HTR-8/SVneo (cell line): ENCODE measurements at places on chromosomes 5 and 9.
A peak's percentile ranks its signal among the peaks of the same experiment; 100 is the strongest.

GRCh38 chr5:68141494-68141893 is 74.1 kb upstream of the PIK3R1 start:
- no peak for DNase-seq

- peak; percentile 27 for DNase-seq
These were observed 47.1 kb upstream of the AKNA start for GRCh38 chr9:114434878-114435311.

DNA sequence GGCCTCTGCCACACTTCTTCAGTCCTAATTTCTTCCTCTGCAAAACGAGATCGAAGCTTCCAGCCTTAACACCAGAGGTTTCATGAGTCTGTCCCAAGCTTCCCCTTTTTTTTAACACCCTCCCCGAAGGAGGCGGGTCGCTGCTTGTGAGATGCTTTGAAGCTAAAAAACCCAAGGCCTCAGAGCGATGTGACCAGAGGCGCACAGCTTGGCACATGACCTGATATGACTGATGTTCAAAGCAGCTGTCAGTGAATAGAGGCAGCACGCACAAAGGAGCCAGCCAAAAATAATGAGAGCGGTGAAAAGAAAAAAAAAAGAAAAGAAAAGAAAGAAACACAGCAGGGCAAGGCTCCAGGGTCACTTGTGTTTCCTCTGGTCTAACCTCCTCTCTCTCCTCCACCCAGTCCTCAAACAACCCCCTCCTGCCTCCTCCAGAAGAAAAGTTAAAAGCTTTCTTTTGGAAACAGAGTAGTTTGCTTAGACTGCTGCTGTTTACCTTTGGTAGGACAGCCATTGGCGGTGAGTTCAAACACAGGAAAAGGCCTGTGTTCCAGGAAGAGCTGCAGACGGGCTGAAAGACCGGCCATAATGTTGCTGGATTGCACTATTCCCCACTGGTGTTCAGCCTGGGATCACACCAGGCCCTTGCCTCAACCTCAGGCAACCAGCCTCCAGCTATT is 10.9 kb upstream of the ZNF366 start:
- DNase-seq = no peak

- no peak for DNase-seq
These were observed 158.2 kb downstream of the DENND1A start for GRCh38 chr9:123771690-123772089.

DNA sequence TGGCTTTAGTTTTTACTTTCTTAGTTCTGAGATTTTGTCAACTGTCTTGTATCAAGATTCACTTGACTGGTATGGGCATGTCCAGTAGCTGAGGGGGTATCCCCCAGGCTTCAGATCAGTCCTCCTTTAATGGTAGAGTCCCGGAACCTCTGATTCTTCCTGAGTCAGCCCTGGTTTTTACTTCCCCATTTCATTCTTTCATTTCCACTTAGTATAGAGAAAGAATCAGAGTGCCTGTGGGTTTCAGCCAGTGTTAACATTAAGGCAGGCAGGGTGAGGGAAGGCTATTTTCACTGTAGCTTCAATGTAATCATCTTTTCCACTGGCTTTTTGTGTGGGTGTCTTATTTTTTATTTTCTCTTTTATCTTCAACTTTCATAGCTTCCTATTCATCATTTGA is 8.3 kb upstream of the COMMD10 start:
- DNase-seq = no peak

GRCh38 chr5:93192683-93193082 is 388.3 kb downstream of the NR2F1-AS1 start:
- no peak for DNase-seq

- DNase-seq = peak; percentile 41
These were observed 82.5 kb downstream of the SEMA6A start for GRCh38 chr5:116492016-116492623.

GRCh38 chr5:4674166-4674565 is 466.0 kb upstream of the ADAMTS16 start:
- DNase-seq = no peak

DNA sequence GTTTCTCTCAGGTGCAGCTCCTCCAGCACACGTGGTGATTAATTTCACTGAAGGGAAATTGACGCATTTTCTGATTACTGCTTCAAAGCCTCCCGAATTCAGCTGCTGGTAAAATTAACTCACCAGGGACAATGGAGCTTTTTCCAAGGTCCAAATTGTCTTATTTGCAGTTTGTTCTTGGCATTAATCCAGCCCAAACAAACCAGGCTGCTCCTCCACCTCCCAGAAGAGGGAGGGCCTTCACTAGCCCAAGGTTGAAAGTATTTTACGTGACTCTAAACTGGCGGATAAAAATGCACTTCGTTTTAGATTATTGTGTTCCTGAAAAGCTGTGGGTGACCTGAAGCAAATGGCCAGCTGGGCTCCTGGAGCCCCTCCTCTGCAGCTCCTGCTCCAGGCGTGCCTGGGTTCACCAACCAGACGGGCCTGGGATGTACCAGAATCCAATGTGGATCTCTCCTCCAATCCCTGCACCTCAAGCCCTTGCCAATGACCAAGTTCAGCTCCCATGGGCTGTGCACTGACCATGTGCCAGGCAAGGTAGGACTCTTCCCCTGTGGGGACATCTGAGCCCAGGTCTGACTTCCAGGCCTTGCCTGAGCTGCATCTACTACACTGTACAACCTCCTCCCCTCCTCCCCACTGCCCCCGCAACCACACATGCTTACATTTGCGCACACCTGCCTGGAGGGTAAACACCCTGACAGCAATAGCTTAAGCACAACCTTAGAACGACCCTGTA is 193.4 kb downstream of the CDK5RAP2 start:
- no peak for DNase-seq

GRCh38 chr5:123099514-123100151 is 10.6 kb downstream of the PRDM6 start:
- DNase-seq = no peak

GRCh38 chr5:81363093-81363871 is 30.7 kb downstream of the ACOT12 start:
- no peak for DNase-seq

DNA sequence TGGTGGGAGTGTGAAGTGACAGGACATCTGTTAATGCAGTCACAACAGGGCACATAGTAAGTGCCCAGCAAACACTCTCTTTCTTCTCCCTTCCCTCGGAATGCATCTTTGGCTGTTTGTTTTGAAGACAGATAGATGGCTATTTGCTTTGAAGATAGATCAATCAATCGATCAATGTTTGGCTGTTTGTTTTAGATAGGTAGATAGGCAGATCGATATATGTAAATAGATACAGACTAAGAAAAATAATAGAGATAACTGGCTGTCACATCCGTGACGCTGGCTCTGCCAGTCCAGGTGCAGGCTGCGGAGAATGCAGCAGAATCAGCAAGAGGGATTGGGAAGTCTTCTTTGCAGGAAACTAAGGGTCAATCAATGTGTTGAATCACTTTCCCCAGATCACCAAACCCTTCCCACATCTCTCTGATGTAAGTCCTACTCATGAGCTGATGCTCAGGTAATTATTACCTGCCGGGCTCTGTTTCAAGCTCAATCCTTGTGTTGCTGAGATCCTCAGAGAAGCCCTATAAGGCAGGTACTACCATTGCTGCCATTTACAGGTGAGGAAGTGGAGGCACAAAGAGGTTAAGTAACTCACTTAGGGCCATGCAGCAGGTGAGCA is 60.8 kb downstream of the ERGIC1 start:
- no peak for DNase-seq

DNA sequence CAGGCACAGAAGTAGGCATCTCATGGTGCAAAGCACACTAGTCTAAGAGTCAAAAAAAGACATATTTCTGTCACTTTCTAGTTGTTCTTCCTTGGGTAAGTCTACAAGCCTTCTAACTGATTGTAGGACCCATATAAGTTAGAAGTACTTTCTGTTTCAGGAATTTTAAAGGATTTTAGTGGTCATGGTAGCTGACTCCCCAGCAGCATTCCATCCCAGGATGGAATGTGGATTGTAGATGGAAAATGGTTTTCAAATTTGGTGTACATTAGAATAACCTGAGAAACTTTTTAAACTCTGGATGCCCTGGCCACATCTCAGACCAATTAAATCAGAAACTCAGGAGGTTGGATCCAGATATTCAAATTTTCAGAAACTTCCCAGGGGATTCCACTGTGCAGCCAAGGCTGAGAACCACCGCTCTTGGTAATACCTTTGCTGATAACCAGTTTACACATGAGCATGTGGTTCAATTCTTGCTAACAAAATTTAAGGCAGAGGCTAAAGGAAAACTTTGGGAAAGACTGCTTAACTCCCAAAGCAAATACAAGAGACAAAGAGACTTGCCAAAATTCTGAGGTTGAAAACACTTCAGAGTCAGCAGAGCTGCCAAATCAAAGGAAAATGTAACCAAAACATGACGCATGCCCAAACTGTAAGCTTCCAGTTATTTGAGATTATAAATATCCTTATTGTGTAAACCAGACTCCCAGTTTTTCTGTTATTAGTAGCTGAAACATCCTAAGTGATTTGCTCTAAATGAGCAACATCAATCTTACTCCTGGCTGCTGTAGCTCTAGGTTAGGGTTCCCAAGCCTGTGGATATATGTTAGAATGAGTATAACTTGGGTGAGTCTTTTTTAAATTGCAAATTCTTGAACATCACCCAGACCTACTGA is 145.4 kb upstream of the MTAP start:
- no peak for DNase-seq

GRCh38 chr9:81902626-81903025 is 25.6 kb upstream of the SPATA31D4 start:
- no peak for DNase-seq

DNA sequence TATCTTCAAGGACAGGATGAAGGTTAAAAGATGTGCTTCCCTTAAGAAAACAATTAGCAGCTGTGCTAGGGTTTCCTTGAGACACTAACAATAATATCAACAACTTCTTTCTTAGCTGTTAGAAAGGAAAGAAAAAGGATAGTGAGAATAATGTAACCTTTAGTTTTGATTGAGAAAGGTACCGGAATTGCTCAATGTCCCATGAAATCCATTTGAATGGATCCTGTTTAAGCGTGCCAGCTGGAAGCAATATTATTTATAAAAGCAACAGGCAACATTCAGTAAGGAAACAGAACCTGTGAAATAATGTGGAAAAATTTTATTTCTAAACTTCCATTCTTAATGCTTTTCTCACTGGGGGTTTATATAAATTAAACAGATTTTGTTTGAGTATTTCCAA is 120.9 kb downstream of the CCDC192 start:
- no peak for DNase-seq

GRCh38 chr5:171323806-171324632 is 15.0 kb downstream of the TLX3 start:
- DNase-seq = no peak

DNA sequence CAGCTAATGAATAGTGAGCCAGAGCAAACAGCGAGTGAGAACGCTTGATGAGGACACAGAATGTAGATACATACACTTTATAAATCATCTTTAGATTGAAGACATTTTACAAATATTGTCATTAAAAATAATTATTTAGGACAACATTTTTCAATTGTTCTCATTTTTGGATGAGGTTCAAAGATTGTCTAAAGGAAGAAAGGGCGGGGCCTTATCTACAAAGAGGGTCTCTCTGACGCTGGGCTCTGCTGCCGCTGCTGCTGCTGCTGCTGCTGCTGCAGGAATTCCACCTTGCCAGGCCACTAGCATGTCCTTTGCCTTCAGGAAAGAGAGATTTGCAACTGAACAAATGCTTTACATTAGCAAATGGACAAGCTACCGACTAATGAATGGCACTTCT is 220.7 kb upstream of the TMEM161B start:
- DNase-seq = no peak

DNA sequence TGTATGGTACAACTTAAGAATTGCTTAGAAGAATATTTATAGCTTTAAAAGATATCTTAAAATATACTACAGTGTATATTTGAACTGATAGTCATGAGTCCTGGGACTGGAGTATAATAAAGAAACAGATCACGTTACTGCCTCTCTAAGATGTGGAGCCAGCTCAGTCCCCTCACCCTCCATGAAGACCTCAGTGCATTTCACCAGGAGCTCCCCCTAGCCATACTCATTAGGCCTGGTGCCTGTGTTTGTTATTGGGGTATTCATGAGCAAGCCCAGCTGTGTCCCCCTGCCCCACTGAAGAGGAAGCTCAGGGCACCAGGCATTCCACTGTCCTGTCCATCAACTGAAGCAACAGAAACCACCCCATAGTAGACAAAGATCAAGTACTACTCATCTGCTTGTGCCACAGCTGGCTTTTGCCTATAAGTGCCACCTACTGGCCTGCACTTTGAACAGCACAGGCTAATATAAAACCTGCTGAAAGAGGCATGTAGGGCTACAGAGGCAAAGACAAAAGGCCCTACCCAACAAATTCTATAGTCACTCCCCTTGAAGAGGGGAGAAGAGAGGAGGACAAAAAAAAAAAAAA is 850.2 kb upstream of the NUDT12 start:
- DNase-seq = no peak

- no peak for DNase-seq
These were observed 286.5 kb downstream of the ZNF608 start for GRCh38 chr5:124459984-124460383.
